Temporal lobe (tissue), 4 donors: ENCODE measurements at places on chromosomes 12 and 14. TPM values are rescaled to one million over a fixed set of nuclear protein-coding genes. Genes with fewer than 3 reads are reported as not detected.

Gene AICDA
- not detected for total RNA-seq

Gene KLHDC1
- 14.0 TPM for total RNA-seq

Gene CD4
- total RNA-seq = 2.2 TPM

Gene CD27
- total RNA-seq = 0.25 TPM

Gene STAC3
- 0.25 TPM for total RNA-seq

Gene SOX5
- 101 TPM for total RNA-seq

Gene SERPINA4
- not detected for total RNA-seq

Gene KRT82
- not detected for total RNA-seq

Gene FLVCR2
- total RNA-seq = 1.7 TPM

Gene ALX1
- total RNA-seq = not detected

Gene VASH1
- total RNA-seq = 79.9 TPM

Gene SDR9C7
- 0.25 TPM for total RNA-seq

Gene MEG3
- 91.7 TPM for total RNA-seq

Gene ACVRL1
- 7.9 TPM for total RNA-seq

Gene SLC5A8
- 2.2 TPM for total RNA-seq

Gene TSHR
- 0.25 TPM for total RNA-seq

Gene P2RX7
- total RNA-seq = 1.7 TPM

Gene PTPN21
- 10.6 TPM for total RNA-seq

Gene CLEC12A
- 0.25 TPM for total RNA-seq

Gene RDH16
- total RNA-seq = 0.49 TPM

Gene TDG
- total RNA-seq = 42.8 TPM

Gene GALNT8
- 46.5 TPM for total RNA-seq

Gene CABP1
- 1.5 TPM for total RNA-seq

Gene ANO2
- 2.0 TPM for total RNA-seq

Gene SSPN
- total RNA-seq = 4.9 TPM

Gene GNG2
- 286 TPM for total RNA-seq

Gene TMEM30B
- total RNA-seq = 0.49 TPM

Gene PMEL
- 0.49 TPM for total RNA-seq

Gene SLC6A13
- 14.0 TPM for total RNA-seq

Gene POTEG
- total RNA-seq = not detected

Gene LLPH
- 7.1 TPM for total RNA-seq

Gene ARHGEF25
- 23.1 TPM for total RNA-seq

Gene SYCP3
- 0.49 TPM for total RNA-seq

Gene IAPP
- under 0.01 TPM for total RNA-seq

Gene SERPINA3
- 0.74 TPM for total RNA-seq
